ENCODE measurements at places on chromosomes 1 and 21. TPM values are rescaled to one million over a fixed set of nuclear protein-coding genes. Genes with fewer than 3 reads are reported as not detected.

Gene ZNF697
- total RNA-seq: 8.5 TPM

Gene FAM163A
- total RNA-seq: not detected

Gene FMN2
- total RNA-seq: 141 TPM

Gene GPR161
- total RNA-seq: 9.0 TPM

Gene AGPAT3
- 29.3 TPM for total RNA-seq

Gene AADACL4
- not detected for total RNA-seq

GRCh38 chr1:113292603-113293255 lies 97.6 kb upstream of the MAGI3 start:
- H3K4me1 ChIP-seq: no peaks in the 10 kb centered on the region
- no peaks in the 10 kb centered on the region for H3K36me3 ChIP-seq
- no peak overlapping the region for H3K4me3 ChIP-seq
- H3K27me3 ChIP-seq: peaks cover 16% of the 10 kb centered on the region

GRCh38 chr1:239107676-239108075 lies 278.7 kb upstream of the CHRM3 start:
- DNase-seq: no peak
- no peak overlapping the region for H3K27ac ChIP-seq
- no peaks in the 10 kb centered on the region for H3K36me3 ChIP-seq
- H3K4me3 ChIP-seq: no peak overlapping the region
- no peaks in the 10 kb centered on the region for H3K27me3 ChIP-seq

- H3K27ac ChIP-seq: peak overlapping the region; percentile 96
- H3K27me3 ChIP-seq: no peaks in the 10 kb centered on the region
- peak overlapping the region; percentile 74 for H3K4me3 ChIP-seq
- no peaks in the 10 kb centered on the region for H3K36me3 ChIP-seq
Measured at GRCh38 chr1:223845037-223845809, 524 bp downstream of the TP53BP2 start.

DNA sequence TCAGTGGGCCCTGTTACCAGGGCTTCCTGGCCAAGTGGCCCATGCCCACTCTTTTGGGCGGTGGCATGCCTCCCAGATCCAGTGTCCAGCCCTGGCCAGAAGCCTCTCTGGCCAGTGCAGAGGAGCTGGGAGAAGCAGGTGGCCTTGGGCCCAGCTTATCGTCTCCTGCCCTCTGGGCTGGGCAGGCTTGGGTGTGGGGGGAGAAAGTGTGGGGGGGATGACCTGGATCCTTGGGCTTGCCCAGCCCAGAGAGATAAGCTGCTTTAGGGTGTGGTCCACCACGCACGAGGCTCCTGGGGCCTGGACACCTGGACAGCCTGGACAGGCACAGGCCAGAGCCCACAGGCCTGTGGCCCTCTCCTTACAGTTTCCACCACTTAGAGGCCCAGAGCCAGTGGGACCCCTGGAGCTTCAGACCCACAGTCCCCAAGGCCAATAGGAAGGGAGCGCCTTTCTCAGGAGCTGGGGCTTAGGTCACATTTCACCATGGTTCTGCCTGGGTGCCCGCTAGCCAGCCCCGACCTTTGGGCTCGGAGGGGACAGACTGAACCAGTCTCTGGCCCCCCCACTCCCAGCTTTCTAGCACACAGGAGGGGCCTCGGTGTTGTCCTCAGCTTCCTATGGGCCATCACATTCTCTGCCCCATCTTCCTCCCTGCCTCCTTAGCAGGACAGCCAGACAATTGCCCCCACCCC lies 1.8 kb downstream of the ESPN start:
- H3K4me1 ChIP-seq: peaks cover 7% of the 10 kb centered on the region
- peaks cover 44% of the 10 kb centered on the region for H3K27me3 ChIP-seq
- no peak for DNase-seq
- H3K4me3 ChIP-seq: no peak overlapping the region

All from GM23248 (cell line).